ENCODE measurements at places on chromosomes 7 and 10.

DNA sequence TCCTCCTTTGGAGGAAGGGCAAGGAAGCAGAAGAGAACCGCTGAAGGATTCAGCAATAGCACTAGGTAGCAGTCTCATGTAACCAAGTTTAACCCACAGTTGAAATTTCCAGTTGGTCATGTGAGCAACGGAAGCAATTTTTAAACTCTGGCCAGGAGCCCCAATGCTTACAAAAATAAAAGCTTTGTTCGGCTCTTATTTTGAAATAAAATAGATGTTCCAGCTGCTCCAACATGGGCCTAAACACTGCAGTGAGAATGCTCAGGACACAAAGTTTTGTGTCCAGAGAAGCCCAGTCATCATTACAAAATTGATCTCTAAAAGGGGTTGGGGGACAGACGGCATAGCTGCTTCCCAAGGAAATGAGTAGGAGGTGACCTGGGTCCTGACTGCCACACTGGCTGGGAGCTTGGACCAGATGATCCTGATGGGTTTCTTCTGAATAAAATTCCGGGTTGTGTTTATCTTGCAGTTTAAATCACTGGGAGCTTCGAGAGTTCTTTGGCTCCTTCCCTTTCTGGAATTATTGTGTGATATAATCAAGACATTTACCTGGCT, 452 bp upstream of the TMEM140 start:
- DNase-seq, result no peak

DNA sequence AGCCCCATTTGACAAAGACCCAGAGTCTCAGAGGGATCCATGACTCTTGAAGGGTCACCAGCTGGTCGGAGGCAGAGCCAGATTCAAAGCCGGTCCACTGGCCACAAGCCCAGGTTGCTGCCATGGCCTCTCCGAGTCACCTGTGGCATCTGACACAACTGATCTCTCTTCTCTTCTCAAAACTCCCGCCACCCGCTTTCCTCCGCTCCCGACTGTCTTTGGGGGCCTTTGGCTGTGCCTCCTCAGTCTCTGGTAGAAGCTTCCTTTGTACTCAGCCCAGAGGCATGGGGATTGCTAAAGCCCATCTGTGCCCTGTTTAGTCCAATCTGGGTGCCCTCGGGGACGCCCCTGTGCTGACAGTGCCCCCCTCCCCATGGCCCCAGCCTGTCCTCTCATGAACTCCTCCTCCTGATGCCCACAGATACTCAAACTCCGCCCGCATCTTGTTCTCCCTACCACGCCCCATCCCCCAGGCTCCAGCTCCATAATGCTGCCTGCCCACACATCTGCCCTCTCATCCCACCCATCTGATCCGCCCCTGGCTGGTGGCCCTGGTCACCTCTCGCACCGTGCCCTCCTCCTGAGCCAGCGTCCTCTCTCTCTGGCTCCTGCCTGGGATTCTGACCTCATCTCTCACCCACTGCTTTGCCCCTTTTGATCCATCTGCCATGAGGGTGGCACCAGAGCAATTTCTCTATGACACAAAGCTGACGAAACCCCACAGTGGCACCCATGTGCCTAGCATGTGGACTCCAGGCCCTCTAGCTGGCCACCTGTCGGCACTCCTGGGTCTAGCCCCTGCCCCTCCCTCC, 150.6 kb downstream of the SLIT1 start:
- no peak for DNase-seq

- DNase-seq, result no peak
These were observed 61.8 kb downstream of the LRRC17 start for GRCh38 chr7:102974366-102975236.

DNA sequence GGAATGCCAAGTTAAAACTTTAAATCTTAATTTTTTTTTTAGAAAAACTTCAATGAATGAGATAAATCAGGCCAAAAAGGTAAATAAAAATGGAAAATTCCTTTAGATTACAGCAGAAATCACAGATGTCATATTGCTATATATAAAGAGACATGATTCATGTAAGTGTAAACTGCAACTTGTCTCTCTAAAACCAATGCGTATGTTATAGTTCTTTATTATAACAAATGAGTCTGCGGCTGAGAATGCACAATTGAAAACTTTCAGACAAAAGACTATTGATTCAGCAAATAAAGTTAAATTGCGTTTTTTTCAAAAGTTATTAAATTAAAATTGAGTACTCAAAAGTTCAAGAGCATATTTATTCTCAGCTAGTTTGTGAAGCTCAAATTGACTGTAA, 425.3 kb downstream of the PARD3 start:
- no peak for DNase-seq

GRCh38 chr7:154695836-154696235, 307.1 kb downstream of the PAXIP1 start:
- no peak for DNase-seq

GRCh38 chr7:83655951-83656556, 7.1 kb upstream of the SEMA3E start:
- peak; percentile 34 for DNase-seq

- no peak for DNase-seq
These were observed 554 bp downstream of the FRA10AC1 start for GRCh38 chr10:93701866-93702209.

DNA sequence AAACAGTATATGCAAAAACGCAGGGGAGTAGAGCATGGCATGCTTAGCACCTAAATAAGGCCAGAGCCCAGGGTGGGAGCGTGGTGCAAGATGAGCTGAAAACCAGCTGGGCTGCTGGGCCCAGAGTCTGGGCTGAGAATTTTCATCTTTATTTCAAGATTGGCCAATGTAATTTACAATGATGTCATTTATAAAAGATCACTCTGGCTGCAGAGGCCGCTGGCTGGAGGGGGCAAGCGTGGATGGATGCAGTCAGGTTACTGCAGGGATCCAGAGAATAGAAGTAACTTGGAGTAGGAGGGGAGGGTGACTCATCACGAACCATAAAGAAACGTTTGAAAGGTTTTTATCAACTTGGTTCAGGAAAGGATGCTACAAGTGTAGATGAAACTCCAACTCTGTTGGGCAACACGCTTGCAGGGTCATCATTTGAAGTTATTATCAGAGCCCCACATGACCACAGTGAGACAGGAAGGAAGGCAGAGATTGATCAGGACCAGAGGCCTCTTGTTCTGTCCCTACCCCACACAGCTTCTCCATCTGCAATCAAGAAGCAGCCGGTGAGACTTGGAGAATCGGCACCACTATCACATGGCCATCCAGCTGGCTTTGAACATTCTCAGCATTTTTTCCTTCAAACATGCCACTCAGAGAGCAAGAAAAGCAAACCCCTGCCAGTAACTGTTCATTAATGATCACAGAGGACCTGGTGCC, 49.2 kb downstream of the ODAD2 start:
- no peak for DNase-seq

- DNase-seq, result peak; percentile 10
These were observed 228.8 kb downstream of the BMPER start for GRCh38 chr7:34133983-34134782.

- DNase-seq, result no peak
These were observed 85.2 kb downstream of the ANKIB1 start for GRCh38 chr7:92330835-92331438.

DNA sequence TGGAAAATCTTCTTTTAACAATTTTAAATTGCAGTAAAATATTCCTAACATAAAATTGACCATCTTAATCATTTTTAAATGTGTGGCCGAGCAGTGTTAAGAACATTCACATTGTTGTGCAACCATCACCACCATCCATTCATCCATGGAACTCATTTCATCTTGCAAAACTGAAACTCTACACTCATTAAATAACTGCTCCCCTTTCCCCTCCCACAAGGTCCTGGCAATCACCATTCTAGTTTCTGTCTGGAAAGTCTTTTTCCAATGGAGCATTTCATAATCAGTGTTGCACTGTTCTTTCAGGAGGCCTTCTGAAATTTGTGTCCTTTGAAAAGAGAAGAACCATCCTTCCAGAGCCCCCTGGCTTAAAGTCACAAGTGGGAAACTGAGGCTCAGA, 233.1 kb downstream of the PLXNA4 start:
- DNase-seq, result no peak

DNA sequence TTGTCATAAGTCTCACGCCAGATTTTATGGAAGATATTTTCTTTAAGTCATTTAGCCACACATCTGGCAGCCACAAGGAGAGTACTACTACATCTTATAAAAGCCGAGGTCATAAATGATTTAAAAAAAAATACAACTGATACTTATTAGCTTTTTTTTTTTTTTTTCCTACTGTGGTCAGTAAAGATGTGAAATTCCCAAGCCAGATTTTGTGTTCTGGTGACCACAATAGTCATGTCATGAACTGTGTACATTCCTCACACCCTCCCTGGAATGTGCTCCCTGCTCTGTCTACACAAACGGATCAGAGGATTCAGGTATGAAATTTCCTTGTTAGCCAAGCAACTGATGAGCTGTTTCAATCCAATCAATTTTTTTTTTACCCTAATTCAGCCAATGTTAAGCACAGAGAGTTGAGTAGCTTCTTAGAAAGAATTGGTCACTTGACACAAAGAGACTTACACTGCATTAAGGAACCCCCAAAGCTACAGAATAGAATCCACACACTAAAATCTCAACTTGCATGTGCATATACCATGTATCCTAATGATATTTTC, 54.7 kb downstream of the CHRM2 start:
- DNase-seq, result no peak

DNA sequence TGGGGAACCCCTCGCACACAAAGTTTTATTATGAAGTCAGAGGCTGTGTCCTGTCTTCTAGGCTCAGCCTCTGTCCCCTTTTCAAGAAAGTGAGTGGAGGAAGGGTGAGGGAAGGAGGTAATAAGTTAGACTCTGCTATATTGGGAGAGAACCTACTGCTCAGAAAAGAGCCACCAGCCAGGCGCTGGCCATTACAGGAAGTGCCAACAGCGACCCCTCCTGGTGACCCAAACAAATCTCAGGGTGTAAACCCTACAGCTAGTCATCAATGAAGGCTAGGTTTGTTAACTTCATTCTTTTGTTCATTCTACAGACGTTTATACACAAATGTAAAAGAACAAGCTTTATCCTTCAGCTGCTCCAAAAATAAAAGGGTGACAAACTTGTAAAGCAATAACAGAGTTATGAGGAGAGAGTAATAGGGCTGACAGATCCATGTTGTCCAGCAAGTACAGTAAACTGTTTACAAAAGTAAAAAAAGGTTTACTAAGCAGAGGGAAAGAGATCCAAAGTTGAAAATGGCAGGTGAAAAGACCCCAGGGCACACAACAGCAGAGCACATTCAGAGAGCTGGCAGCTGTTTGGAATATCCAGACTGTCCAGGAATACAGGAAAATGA, 82.7 kb downstream of the FAM204A start:
- DNase-seq, result peak; percentile 32

GRCh38 chr7:1144269-1144771, 15.7 kb downstream of the ZFAND2A start:
- peak; percentile 53 for DNase-seq

DNA sequence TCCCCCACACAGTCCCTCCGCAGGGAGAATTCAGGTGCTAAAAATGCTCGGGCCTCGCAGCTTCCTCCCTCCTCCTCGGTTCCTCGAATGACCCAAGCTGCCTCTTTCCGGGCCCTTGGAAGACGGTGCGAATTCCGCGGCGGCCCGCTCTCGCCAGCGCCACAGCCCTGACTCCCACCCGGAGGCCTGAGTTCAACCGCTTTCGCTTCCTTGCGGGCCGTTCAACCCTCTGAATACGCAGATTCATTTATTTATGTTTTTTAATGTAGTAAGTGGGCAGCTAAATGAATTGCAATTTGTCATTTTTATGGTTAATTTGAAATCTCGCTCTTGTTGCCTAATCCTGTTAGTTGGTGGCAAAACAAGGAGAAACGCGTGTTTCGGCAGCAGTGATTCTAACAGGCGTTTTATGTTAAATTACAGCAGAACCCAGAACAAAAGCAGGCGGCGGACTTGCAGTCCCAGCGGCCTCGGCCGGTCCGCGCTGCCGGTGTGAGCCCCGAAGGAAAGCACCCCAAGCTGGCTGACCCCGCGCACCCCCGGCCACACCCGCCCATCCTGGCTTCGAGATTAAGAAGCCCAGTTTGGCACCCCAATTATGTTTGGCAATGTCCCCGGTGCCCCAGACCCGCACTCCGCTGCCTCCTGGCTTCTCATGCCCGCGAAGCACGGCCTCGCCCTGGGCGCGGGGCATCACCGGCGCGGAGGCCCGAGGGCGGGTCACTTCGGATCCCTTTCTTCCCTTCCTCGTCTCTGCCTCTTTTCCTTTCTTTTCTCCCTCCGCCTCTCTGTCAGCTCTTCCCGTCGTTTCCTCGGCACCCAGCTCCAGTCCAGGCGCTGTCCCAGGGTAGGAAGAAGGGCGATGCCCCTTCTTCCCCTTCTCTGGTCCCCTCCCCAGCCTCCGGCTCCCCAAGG, 75.9 kb downstream of the INSIG1 start:
- no peak for DNase-seq

DNA sequence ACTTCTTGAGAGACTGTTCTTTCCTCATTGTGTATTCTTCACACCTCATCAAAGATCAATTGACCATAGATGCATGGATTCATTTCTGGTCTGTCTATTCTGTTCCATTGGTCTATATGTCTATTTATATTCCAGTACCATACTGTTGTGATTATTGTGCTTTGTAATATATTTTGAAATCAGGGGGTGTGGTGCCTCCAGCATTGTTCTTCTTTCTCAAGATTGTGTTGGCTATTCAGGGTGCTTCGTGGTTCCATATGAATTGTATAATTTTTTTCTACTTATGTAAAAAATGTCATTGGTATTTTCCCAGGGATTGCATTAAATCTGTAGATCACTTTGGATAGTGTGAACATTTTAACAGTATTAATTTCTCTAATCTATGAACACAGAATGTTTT, 106.5 kb downstream of the EPC1 start:
- DNase-seq, result no peak
